Brain microvascular endothelial cell (primary cell): ENCODE measurements at places on chromosomes 11 and 22.

- peak; percentile 31 for DNase-seq
Observed at GRCh38 chr22:44091021-44091721, 67.1 kb downstream of the PARVB start.

GRCh38 chr11:73375830-73376159, 404 bp upstream of the RELT start:
- DNase-seq = no peak

- DNase-seq = peak; percentile 23
Observed at GRCh38 chr11:77191823-77192495, 63.9 kb downstream of the MYO7A start.

DNA sequence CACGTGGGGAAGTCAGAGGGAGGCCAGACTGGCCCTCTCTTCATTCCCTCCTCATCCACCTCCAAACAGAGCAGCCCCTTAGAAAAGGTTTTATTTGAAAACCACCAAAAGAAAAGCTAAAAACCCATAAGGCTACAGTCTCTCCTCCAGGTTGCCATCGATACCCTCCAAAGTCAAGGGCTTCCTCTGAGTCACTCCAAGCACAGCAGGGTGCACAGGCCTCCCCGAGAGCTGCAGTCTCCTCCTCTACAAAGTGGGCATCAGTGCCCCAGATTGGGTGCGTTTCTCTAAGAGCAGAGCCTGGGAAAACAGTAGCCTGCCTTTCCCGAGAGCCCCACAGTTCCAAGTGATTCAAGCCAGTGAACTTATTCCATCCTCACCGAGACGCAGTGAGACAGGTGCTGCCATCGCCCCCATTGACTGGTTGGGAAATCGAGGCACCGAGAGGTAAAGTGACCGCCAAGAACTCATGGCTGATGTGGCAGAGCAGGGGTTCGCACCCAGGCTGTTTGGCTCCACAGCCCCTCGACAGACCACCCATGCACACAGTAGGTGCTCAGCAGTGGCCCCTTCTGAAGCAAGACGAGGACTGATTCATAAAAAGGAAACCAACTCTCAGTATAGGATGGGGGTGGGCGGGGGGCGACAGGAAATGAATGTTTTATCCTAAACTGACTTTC, 91.7 kb upstream of the SHISAL1 start:
- no peak for DNase-seq

DNA sequence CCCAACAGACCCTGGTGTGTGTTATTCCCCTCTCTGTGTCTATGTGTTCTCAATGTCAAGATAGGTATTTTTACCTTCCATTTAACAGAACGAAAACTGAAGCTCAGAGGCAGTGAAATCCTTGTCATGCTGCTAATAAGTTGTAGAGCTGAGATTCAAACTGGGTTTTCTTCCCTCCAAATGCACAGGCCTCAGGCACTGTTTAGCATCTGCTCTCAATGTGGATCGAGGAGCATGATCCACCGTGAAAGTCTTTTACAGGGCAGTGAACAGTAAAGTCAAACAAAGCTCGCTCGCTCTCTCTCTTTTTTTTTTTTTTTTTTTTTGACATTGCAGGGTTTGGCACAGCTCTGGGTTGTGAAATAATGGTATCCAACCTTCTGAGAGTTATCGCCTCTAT, 401.0 kb upstream of the SYN3 start:
- no peak for DNase-seq

GRCh38 chr11:112826026-112826425, 135.2 kb upstream of the NCAM1 start:
- DNase-seq = no peak

DNA sequence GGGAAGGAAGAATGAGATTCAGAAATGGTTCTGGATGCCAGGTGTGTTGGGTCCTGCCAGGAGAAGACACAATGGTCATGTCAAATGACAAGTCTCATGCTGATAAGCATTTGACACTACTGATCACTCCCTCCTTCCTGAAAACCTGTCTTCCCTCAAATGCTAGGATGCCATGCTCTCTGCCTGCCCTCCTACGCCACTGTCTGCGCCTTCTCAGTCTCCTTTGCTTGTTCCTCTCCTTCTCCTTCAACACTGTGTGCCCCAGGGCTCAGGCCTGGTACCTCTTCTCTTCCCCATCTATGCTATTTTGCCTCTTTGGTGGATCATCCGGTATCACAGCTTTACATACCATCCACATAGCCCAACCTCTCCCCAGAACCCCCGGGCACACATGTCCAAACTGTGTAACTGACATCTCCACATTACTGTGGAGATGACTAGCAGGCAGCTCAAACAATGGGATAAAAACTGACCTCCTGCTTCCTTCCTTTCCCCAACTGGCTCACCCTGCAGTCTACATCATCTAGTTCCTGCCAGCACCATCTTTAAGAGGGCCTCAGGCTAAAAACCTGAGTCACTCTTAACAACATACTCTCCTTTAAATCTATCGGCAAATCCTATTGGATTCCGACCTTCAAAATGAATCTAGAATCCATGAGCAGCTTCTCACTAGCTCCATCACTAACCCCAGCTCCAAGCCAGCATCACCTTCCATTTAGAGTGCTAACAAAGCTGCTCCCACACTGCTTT, 8.2 kb downstream of the AP1B1 start:
- DNase-seq = no peak

- DNase-seq = no peak
Observed at GRCh38 chr11:72525466-72525865, 91.1 kb upstream of the CLPB start.
